ENCODE measurements at places on chromosomes 3 and 15.

DNA sequence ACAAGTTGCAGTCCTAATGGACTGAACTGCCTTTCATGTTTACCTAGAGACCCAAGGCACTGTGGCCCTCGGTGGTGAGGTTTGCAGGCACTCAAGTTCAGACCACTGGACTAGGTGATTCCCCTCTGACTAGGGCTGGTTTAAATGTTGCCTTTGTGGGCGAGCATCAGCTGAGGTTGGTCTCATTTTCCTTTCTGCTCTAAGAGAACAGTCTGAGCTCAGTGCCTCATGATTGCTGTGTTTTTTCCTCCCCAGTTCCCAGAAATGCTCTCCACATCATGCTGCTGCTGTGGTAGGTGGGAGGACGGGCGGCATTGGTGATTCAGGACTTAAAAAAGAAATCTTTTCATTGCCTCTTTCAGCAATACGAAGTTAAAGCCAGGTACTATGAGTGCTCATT, 237.2 kb downstream of the MBNL1 start:
- DNase-seq = no peak

DNA sequence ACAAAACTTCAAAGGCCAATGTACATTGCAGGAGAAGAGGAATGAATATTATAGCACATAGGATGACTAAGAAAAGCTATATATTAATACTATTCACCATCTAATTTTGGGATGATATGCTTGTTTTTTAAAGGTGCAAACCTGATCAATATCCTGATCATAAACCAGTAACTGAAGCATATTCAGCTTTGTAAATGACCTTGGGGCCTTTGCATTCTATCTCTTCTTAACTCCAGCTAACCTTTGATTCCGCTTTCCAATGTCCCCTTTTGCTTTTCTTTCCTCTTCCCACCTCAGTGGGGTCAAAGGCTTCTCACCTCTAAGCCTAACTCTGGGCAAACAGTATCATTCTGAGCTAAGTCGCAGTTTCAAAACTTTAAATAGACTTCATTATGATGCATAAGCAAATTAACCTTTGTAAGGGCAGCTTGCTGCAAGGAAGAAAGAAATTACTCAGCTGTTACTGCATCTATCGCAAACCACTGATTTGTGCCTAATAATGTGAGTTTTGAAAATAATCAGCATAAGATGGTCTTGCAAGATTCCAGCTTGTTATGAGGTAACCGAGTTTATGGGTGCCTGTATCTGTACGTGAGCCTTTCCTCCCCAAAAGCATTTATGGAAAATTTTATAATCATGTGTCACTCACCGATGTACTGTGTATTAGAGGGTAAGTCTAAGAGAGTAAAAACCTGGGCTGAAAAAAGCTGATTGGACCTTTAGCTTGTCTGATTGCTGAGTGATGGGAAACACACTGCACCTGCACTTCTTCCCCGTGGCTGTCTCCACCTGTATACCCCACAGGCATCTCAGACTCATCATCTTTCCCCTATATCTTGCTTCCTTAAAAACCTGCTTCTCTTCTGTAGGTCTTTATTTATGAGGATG, 116.8 kb downstream of the TPRG1 start:
- DNase-seq = no peak

GRCh38 chr3:295166-295565, 98.6 kb downstream of the CHL1 start:
- no peak for DNase-seq

DNA sequence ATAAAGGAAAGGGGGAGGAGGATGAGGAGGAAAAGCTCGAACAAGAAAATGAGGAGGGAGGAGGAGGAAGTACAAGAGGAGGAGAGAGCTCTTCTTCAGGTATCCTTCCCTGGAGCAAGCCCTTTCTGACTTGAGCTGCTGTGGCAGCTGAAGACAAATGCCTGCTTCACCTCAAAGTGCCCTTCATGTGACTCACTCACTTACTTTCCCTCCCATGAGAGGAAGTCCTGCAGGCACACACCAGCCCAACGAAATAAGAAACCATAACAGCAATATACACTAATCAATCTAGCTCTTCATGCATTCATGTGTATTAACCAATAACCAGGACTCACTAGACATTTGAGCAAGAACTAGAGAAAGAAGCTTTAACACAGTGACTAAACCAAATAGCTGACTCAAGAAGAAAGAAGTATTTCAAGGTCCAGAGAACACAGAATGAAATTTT, 251.9 kb downstream of the IGSF11 start:
- no peak for DNase-seq

- DNase-seq = no peak
These were observed 1.5 kb upstream of the GCSAM start for GRCh38 chr3:112134335-112135124.
